ENCODE measurements at places on chromosomes 12 and 14. TPM values are rescaled to one million over a fixed set of nuclear protein-coding genes. Genes with fewer than 3 reads are reported as not detected.

DNA sequence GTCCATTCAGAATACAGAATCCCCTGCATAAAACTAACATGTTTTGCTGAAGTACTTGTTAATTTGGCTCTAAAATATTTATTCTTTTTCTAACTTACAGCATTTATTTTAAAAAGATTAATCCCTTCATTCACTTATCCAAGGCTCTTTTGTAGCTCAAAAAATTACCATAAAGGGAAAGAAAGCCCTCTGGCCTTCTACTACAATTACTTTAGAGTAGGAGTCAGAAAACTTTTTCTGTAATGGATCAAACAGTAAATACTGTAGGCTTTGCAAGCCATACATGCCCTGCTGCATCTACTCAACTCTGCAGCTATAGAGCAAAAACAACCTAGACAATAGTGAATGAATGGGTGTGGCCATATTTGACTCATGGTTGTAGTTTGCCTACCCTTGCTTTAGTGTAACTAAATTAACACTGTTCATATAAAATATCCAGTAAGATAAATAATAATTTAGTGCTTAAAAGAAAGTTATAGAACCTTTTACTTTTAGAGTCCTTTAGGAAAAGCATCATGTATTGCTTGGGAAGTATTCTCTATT lies 74.2 kb upstream of the ZFP36L1 start:
- no peaks in the 10 kb centered on the region for H3K27me3 ChIP-seq
- no peak overlapping the region for H3K27ac ChIP-seq
- H3K4me3 ChIP-seq: no peak overlapping the region

DNA sequence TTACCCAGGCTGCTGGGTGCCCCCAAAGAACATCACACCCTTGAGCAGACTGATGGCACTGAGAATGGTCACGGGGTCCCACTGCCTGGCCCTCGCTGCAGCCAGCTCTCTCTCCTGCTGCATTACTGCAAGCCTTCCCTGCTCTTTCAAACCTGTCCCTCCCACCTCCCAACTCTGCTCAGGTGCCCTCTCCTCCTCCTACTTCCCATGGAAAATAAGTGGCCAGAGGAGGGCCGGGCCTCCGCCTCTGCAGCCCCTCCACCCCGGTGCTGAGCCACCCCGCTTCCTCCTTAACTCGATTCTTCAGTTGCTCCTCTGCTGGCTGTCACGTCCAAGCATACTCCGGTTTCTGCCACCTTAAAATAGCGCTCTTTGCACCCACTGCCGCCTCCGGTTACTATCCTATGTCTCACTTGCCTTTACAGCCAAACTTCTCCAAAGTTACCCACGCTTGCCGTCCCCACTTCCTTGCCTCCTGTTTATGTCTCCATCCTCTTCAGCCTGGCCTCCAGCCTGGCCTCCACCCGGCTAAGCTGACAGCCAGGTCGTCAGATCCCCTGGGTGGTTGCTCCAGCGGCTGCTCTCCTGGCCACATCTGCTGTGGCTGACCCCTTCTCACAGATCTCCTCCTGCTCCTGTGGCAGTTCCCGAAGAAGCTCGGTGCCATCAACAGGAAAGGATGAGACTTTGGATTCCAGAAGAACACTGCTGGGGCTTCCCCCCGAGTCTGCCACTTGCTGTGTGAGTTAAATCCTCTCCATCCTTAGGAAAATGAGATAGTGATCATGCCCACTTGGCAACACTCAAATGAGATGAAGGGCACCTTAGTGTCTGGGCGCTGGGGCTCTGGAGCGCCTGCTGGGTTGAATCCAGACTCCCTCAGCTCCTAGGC lies 7.7 kb downstream of the SMIM41 start:
- H3K36me3 ChIP-seq: no peaks in the 10 kb centered on the region
- DNase-seq: no peak
- peaks cover 10% of the 10 kb centered on the region for H3K27me3 ChIP-seq
- no peak overlapping the region for H3K27ac ChIP-seq

Gene MAPK1IP1L
- 79.4 TPM for total RNA-seq

GRCh38 chr14:51691176-51691575 lies 39.5 kb downstream of the FRMD6 start:
- H3K27me3 ChIP-seq: no peaks in the 10 kb centered on the region
- H3K4me3 ChIP-seq: no peak overlapping the region
- DNase-seq: no peak
- H3K4me1 ChIP-seq: no peaks in the 10 kb centered on the region

DNA sequence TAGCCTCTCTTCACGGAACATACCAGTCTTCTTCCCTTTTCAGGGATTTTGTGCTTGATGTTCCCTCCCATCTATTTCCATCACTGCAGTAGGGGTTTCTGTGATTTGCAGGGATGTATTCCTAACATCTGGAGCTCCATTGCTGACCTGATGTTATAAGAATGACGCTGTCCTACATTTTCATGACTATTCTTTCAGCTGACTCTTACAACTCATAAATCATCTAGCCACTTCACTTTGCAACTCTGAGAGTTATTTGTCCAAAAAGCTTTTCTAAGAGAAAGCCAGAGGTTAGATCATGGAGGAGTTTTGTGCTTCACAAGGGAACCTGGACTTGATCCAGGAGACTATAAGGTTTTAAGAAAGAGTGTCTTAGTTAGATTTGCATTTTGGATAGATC lies 116.6 kb upstream of the FAR2 start:
- H3K4me3 ChIP-seq: no peak overlapping the region
- no peaks in the 10 kb centered on the region for H3K36me3 ChIP-seq
- H3K27me3 ChIP-seq: no peaks in the 10 kb centered on the region
- no peak overlapping the region for H3K27ac ChIP-seq

DNA sequence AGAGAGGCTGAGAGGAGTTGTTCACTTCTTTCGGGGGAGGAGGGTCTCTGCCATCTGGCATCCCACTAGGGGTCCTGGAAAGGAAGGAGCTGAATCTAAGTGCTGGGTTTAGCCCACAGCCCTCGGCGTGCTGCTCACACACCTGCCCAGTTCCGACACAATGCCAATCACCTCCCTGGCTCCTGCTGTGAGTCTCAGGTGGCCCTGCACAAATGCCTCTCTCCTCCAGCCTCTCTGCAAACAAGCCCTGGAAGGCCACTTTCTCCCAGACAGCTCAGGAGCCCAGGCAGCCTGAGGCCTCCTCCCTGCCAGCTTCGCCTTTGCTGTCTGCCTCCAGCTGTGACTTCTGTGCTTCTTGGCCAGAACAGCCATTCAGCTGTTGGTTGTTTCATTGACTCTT lies 51.2 kb downstream of the SMIM41 start:
- H3K27ac ChIP-seq: no peak overlapping the region
- H3K4me3 ChIP-seq: no peak overlapping the region
- DNase-seq: no peak
- no peaks in the 10 kb centered on the region for H3K27me3 ChIP-seq
- no peaks in the 10 kb centered on the region for H3K36me3 ChIP-seq

- no peaks in the 10 kb centered on the region for H3K36me3 ChIP-seq
- H3K27ac ChIP-seq: peak overlapping the region; percentile 13
- no peaks in the 10 kb centered on the region for H3K27me3 ChIP-seq
- no peak for DNase-seq
- no peak overlapping the region for H3K4me3 ChIP-seq
- peaks cover 4% of the 10 kb centered on the region for H3K4me1 ChIP-seq
Observed at GRCh38 chr14:55562135-55562534, 17.9 kb upstream of the KTN1 start.

Gene ASPG
- not detected for total RNA-seq

GRCh38 chr12:127728285-127728684 lies 538.7 kb upstream of the TMEM132C start:
- DNase-seq: no peak
- H3K4me3 ChIP-seq: no peak overlapping the region
- no peak overlapping the region for H3K27ac ChIP-seq
- H3K4me1 ChIP-seq: no peaks in the 10 kb centered on the region

DNA sequence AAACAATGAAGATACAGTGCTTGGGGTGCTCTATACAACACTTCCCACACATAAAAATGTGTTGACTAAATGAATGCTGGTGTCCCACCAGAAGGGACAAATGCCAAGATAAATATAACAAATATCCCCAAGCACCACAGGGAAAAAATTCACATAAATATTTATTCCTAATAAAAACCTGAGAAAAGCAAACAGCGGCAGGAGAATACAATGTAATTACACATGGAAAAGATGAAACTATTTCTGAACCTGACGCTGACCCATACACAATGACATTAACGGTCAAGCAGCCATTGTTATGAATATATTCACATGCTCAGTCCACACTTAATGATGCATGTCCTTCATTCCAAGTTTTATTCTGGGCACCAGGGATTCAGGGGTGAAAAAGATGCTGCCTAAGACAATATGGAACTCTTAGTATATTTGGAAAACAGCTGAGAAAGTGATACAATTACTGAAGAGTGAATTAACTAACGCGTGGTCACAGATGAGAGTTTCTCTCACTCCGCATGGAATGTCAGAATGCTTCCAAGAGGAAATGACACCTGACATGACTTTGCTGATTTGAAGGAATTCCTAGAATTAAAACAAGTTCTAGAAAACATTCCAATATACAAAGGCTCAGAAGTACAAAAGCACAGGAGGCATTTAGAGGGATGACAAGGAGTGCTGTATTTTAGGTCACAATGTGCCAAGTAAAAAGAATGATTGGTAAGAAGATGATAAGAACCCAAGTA lies 27.9 kb upstream of the PTPRR start:
- no peaks in the 10 kb centered on the region for H3K4me1 ChIP-seq
- no peaks in the 10 kb centered on the region for H3K36me3 ChIP-seq
- no peak overlapping the region for H3K4me3 ChIP-seq
- H3K27ac ChIP-seq: no peak overlapping the region
- no peaks in the 10 kb centered on the region for H3K27me3 ChIP-seq

Gene CIDEB
- 0.18 TPM for total RNA-seq

DNA sequence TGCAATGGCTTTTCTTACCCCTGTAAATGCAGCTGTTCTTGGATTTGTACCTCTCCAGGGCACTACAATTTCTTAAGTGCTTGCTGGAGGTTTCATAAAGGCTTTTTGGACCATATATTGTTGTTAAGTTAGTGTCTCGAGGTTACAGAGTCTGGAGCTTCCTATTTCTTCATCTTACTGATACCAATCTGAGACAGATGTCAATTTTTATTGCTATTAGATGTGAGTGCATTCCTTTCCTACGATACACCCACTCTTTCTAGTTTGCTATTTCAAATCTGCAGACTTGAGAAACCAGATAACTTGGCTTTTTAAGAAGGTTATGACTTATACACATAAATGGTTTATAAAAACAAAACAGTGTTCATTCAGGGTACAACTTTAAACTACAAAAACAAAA lies 2.1 kb downstream of the NOXRED1 start:
- H3K27me3 ChIP-seq: no peaks in the 10 kb centered on the region

Gene GTF2A1
- 34.4 TPM for total RNA-seq

DNA sequence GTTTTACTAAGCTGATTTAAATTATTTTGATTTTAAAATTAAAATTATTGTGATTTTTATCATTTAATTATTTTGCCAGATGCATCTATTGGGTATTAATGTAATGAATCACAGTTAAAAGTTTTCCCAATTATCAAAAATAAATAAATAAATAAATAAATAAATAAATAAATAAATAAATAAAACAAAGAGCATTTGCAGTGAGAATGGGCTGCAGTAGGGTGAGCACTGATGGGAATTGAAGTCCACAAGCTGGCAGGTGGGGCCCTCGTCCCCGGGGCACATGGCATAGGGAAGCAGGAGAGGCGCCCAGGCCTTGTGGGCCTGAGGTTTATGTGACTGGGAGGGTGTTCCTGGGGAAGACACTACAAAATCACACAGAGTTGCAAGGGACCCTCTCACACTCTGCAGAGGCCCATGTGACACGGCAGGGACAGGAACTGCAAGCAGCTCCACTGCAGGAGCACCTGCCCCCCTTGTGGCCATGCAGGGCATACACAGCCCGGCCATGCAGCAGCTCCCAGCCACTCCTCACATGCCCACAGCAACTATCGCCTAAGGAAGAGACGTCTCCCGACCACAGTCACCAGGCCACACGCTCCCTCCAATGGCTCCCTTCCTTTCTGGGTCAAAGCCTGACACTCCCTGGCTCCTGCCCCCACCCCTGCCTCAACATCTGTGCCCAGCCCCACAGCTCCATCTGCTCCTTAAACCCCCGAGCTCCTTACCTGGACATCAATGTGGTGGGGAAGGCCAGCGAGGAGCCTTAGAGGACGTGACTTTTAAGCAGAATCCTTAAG lies 256.3 kb upstream of the SFSWAP start:
- no peaks in the 10 kb centered on the region for H3K4me1 ChIP-seq
- no peak overlapping the region for H3K27ac ChIP-seq
- H3K27me3 ChIP-seq: peaks cover 9% of the 10 kb centered on the region
- no peaks in the 10 kb centered on the region for H3K36me3 ChIP-seq
- no peak overlapping the region for H3K4me3 ChIP-seq

DNA sequence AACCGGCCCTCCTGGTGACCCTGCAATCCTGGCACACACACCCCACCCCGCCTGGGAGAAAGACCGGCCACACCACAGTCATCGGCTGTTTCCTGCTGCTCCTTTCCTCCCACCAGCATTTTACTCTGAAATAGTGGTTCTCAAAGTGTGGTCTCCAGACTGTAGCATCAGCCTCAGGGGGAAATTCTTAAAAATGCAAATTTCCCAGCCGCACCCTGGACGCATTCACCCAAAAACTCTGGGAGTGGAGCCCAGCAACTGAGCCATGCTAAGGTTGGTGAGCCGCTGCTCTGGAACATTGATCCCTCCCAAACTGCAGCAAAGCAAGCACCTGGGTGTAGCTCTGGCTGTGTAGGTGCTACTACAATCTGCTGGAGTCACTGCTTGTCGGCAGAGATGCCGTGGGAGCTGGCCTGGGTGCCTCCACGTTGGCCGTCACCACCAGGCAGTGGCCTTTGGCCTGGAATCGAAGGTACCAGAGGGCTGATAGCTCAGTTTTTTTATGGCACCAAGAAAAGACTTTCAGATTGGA lies 38.4 kb upstream of the BCL2L14 start:
- no peaks in the 10 kb centered on the region for H3K36me3 ChIP-seq
- no peak for DNase-seq
- H3K4me3 ChIP-seq: no peak overlapping the region
- no peaks in the 10 kb centered on the region for H3K27me3 ChIP-seq
- H3K4me1 ChIP-seq: no peaks in the 10 kb centered on the region
- H3K27ac ChIP-seq: no peak overlapping the region

GRCh38 chr12:47901063-47901717 lies 3.6 kb downstream of the VDR start:
- peaks cover 9% of the 10 kb centered on the region for H3K27me3 ChIP-seq
- no peak for DNase-seq
- no peak overlapping the region for H3K27ac ChIP-seq
- peaks cover 17% of the 10 kb centered on the region for H3K4me1 ChIP-seq
- H3K4me3 ChIP-seq: no peak overlapping the region

- no peak overlapping the region for H3K4me3 ChIP-seq
- H3K27me3 ChIP-seq: no peaks in the 10 kb centered on the region
- no peak for DNase-seq
- no peaks in the 10 kb centered on the region for H3K4me1 ChIP-seq
- H3K27ac ChIP-seq: peak overlapping the region; percentile 3
Observed at GRCh38 chr12:31794745-31795144, 65.9 kb upstream of the AMN1 start.

Gene CYP27B1
- 4.0 TPM for total RNA-seq

GRCh38 chr12:67758521-67758920 lies 110.0 kb downstream of the DYRK2 start:
- DNase-seq: no peak
- H3K27me3 ChIP-seq: peaks cover 3% of the 10 kb centered on the region
- no peak overlapping the region for H3K27ac ChIP-seq

- H3K36me3 ChIP-seq: no peaks in the 10 kb centered on the region
- H3K4me3 ChIP-seq: no peak overlapping the region
- H3K4me1 ChIP-seq: no peaks in the 10 kb centered on the region
Observed at GRCh38 chr12:128609861-128610260, 213.9 kb downstream of the SLC15A4 start.

GRCh38 chr12:62466018-62466593 lies 520 bp upstream of the MON2 start:
- peak overlapping the region; percentile 92 for H3K27ac ChIP-seq
- no peaks in the 10 kb centered on the region for H3K36me3 ChIP-seq
- no peak for DNase-seq
- H3K4me1 ChIP-seq: peaks cover 7% of the 10 kb centered on the region

- H3K27me3 ChIP-seq: no peaks in the 10 kb centered on the region
- H3K27ac ChIP-seq: no peak within 1 kb of the TSS
- no peaks in the 10 kb centered on the region for H3K4me1 ChIP-seq
- H3K36me3 ChIP-seq: no peaks in the 10 kb centered on the region
Observed at GRCh38 chr12:56020423-56021184, at the start of gene IKZF4. IKZF4 (plus strand) TSS chr12:56021043; CDS start chr12:56021494, 451 bp downstream.

All from Panc1 (cell line).